Bone marrow (tissue), 2 donors: ENCODE measurements at places on chromosomes 5 and 9.
A peak's percentile ranks its signal among the peaks of the same experiment; 100 is the strongest.

DNA sequence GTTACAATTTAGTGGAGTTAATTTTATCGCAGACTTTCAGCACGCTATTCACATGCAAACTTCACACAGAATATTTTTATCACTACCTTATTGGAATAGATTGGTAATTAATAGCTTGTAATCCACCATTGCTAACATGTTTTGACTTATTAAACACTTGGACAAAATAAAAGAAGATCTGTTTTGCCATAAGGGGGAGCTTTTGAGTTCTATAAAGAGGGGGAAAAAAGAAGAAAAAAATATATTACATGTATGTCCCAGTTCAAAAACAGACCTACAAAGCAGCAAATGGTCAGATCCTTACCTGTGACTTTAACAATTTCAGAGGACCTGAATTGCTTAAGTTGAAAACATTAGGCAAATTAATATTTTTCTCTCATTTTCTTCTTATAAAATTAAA is 1.2 kb upstream of the PAPPA start:
- no peak for DNase-seq

- no peak for DNase-seq
Measured at GRCh38 chr5:139733698-139734538, 61.7 kb upstream of the PSD2 start.

DNA sequence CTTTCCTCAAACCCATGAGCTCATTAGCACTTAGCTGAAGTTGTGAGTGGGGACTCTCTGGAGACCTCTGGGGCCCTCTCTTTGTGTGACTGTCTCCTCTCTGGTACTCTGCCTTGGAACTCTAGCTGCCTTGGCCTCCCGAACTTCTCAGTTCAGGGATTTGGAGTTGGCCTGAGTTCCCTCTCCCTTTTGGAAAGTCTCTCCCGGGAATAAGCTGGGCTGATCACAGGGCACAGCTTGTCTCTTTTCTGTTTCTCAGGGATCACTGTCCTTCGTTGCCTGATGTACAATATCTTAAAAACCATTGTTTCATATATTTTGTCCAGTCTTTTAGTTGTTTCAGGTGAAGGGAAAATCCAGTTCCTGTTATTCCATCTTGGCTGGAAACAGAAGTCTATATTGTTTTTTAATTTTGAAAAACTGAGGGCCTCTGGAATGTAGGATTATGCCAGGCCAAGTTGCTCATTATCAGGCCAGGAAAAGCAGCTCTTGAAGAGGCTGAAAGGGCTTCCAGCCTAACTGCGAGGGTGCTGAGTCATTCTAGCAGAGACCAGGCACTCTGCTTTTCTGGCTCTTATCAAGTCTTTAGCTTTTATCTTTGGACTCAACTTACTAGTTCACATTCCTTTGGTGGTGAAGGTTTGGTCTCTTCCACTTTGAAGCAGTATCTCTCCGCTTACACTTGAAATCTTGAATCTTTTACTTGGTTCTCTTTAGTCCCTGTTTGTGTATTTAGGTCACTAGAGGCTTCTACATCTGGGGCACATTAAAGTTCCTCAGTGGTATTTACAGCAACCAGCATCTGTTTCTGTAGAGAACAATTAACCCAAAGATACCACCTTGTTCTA is 8.4 kb upstream of the RGS3 start:
- peak; percentile 15 for DNase-seq

- DNase-seq = no peak
Measured at GRCh38 chr9:111798786-111799185, 4.0 kb upstream of the SHOC1 start.

- DNase-seq = no peak
Measured at GRCh38 chr5:10509575-10509974, 54.3 kb upstream of the ANKRD33B start.

DNA sequence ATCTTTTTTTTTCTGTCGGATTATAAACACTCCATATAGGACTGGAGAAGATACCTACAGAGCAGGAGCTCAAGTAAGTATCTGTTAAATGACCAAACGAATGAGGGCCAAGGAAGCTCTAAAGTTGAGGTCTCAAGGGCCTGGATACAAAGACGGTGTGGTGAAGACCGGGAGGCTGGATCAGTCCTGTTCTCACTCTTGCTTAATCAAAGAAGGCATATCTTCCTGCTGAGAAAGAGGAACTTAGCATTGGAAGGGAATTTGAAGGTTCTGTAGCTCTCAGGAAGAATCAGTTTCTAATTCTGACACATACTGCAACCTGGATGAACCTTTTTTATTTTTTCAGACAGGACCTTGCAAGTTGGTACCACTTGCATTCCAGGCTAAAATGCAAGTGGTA is 28.3 kb upstream of the PAX5 start:
- peak; percentile 6 for DNase-seq

DNA sequence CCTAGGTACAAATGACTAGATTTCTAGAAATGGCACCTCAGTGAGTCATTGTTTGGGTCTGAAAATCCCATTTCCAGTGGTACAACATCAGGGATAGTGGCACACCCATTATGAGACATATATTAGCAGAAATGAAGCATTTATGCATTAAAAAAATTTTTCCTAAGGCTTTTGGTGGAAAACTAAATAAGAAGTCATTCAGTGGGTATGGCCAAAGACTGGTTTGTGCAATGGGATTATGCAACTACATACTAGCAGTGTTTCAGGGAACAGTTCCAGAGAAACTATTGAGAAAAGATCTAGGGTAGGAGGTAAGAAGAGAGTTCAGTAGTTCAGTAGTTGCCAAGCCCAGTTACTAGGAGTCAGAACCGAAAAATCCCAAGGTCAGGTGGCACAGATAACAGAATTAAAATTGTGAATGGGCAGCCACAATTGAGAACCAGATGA is 106.5 kb upstream of the HAPLN1 start:
- no peak for DNase-seq

GRCh38 chr9:38386319-38386895 is 6.1 kb upstream of the ALDH1B1 start:
- DNase-seq = no peak

DNA sequence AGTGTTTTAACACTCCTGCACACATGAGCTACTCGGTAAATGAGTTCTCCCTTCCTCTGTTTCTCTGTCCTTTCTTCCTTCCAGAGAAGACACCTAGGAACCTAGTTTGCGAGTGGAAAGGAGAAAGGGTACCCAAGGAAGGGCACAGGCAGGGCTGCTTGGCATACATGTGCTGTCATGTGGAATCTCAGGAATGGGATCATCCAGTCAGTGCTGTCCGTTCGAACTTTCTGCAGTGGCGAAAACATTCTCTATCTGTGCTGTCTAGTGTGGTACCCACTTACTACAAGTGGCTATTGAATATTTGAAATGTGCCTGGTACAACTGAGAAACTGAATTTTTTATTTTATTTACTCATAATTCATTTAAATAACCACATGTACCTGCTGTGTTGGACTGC is 28.0 kb downstream of the NLN start:
- no peak for DNase-seq

GRCh38 chr9:78510035-78510434 is 213.1 kb downstream of the PSAT1 start:
- DNase-seq = no peak

DNA sequence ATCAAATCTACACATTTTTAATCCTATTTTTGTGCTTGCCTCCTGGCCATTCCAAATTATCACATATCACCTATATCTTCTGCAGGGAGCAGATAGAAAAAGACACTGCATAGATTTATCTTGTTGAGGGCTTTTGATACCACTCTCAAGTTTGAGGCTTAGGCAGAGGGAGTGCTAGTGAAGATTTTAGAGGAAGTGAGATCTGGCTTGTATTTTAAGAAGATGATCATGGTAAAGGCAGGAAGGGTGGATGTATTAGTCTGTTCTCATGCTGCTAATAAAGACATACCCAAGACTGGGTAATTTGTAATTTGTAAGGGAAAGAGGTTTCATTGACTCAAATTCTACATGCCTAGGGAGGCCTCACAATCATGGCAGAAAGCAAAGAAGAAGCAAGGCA is 220.9 kb upstream of the TUT7 start:
- DNase-seq = no peak

GRCh38 chr5:169426784-169427183 is 125.8 kb upstream of the SLIT3 start:
- DNase-seq = no peak

DNA sequence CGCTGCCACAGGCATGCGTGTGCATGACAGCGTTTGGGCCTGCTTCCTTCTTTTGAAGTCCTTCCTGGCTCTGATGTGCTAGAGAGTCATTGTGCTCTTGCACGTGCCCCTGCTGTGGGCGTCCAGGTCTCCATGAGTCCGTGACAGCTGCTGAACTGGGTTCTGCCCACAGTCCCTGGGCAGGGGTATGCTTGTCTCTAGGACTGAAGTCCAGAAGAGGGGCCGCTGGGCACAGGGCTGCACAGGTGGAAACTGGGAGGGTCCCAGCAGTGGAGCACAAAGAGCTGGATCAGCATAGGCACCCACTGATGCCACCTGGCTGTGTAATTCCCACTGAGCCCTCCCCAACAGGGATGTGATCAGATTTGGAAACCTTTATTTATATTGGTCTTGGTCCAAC is 169.4 kb downstream of the IRX2 start:
- DNase-seq = no peak
